ENCODE measurements at places on chromosomes 5 and 9.

DNA sequence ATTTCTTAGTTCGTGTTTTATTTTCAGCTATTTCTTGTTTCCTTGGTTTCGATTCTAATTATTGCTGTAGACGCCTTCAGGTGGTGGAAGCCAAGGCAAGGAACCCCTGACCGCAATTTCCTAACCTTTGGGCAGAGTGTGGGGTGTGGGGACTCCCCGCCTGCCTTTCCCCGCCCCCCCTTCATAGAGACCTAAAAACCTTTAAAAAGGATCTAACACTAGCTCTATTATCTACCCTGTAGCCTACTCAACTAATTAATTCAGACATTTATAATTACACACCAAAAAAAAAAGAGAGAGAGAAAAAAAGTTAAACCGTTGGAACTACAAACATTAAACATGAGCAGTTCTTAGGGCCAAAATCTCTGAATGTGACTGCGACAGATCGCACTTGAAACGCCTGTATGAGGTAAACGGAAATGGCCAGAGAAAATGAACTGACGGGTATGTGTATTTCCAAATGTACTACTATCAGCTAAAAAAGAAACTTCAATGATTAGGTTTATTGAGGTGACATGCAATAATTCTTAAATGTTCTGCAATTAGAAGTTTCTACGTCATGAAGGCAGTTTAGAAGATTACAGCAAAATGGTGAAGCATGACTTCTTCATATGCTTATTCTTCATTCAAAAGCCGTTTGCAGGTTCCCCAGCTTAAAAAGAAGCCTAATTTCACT is 19.0 kb upstream of the FER start:
- no peak for DNase-seq

DNA sequence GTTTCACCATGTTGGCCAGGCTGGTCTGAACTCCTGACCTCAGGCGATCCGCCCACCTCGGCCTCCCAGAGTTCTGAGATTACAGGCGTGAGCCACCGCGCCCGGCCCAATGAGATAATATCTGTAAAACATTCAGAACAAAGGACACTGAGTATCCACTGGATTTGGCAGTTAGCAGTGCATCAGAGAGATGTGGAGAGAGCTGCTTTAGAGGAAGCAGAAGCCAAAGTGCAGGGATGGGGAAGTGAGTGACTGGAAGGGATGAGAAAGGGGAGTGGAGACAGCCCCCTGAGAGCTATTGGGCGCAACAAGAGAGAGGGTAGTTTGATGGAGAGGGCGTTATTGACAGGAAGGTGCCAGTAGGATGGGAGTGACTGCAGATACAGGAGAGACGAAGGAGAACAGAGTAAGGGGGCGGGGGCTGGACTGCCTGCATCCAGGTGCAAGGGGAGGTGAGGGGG is 157.5 kb upstream of the SHB start:
- no peak for DNase-seq

DNA sequence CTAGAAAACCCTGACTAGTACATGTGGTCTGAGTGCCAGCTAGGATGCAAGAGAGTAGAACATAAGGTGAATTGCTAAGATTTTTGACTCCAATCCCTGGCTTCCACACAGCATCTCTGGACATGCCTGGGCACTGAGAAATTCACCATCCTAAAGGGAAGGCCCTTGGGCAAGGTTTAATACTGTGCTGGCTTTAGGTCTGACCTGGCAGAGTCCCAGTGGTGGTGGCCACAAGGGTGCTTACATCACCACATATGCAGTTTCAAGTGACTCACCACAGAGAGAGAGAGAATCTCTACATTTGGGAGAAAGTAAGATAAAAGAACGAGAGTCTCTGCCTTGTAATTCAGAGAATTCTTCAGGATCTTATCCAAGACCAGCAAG is 661.6 kb upstream of the C9orf72 start:
- DNase-seq, result no peak

- DNase-seq, result peak; percentile 33
Measured at GRCh38 chr5:175840050-175840841, 31.1 kb upstream of the CPLX2 start.

- DNase-seq, result no peak
Measured at GRCh38 chr9:38228331-38229103, 159.5 kb upstream of the SHB start.

DNA sequence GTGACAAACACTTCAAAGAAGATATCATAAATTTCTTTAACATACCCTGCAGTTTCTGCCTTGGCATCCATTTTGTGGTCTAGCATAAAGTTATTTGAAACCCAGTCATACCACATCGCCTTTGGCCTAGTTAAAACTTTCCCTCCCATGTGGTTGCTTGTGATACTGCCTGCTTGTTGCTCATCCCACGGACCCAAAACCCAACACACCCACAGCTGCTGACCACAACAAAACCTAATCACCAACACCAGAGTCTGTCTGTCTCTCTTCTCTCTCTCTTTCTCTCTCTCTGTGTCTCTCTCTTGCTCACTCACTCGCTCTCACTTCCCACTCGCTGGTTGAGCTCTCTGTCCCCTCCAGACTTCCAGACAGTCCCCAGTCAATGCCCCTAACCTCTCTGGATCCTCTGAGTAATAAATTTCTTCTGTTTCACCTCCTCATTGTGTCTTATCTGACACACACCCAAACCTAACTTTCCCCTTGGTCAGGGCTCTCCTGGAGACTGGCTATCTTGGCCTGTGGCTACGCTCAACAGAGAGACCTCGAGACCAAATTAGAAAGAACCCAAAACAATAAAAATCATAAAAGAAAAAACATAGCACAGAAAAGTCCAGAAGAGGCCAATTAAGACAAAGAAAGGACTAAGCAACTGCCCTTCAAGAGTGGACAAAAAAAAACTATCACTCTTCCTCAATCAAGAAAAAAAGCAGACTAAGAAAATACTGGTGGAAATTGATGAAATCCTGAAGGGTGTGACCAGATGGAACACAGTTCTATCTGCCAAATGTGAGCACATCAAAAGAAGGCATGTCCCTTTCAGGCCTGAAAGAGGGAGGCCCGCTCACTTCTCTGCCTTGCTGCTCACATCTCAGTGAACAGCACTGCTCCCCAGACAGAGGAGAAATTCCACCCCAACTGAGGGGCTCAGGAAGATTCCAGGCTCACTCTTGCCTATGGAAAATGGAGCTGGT is 41.5 kb downstream of the TTLL11 start:
- no peak for DNase-seq

DNA sequence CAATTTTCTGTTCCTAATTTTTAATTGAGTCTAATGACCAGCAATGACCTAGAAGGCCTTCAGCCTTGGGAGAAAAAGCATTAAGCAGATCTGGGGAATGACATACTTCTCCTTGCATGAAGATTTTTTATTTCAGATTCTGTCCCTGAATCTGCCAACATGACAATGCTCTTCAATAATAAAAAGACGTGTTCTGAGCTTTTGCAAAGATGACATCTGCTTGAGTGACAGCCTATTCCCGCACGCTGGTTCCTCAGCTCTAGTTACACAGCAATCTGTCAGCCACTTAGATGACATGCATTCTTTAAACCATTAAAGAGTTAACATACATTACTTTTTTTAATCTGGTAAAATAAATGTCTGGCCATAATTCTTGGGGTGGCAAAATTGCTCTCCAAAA is 129.3 kb upstream of the CDH6 start:
- no peak for DNase-seq

GRCh38 chr9:129632460-129632859 is 6.5 kb downstream of the NTMT1 start:
- no peak for DNase-seq

GRCh38 chr5:78595458-78595921 is 53.1 kb downstream of the LHFPL2 start:
- DNase-seq, result no peak

- no peak for DNase-seq
Measured at GRCh38 chr5:73399775-73400174, 48.8 kb downstream of the FOXD1 start.

GRCh38 chr9:137502008-137502911 is 43.1 kb upstream of the NSMF start:
- DNase-seq, result no peak

DNA sequence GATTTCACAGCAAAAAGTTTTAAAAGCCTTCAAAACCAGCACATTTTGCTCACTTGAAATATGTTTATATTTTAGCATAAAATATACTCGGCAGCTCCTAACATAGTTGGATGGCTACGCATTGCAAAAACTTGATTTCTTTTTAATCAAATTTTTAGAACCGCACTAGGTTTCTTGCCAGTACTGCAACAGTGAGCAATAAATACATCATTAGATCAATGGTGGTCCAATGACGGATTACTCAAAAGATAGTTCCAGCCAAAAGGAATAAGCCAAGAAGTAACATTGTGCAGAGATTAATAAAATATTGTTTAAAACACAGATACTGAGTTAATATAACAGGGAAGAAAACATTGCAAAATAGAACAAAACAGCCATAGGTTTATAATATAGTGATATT is 5.5 kb downstream of the MARCHF3 start:
- no peak for DNase-seq
